ENCODE measurements at places on chromosomes 6 and 20. TPM values are rescaled to one million over a fixed set of nuclear protein-coding genes. Genes with fewer than 3 reads are reported as not detected.

Gene ANKEF1
- not detected for total RNA-seq

Gene MYCT1
- total RNA-seq: 0.21 TPM

Gene OR2B6
- total RNA-seq: not detected

Gene OR2J3
- not detected for total RNA-seq

Gene RBPJL
- not detected for total RNA-seq

Gene LY6G6D
- total RNA-seq: not detected

Gene LGSN
- total RNA-seq: not detected

Gene HCRTR2
- not detected for total RNA-seq

Gene SPATS1
- total RNA-seq: not detected

Gene XKR7
- total RNA-seq: not detected

Gene GNMT
- total RNA-seq: not detected

Gene YTHDF1
- 28.5 TPM for total RNA-seq

Gene BPI
- total RNA-seq: not detected

Gene SAPCD1
- not detected for total RNA-seq
